ENCODE measurements at places on chromosomes 6 and 20.

DNA sequence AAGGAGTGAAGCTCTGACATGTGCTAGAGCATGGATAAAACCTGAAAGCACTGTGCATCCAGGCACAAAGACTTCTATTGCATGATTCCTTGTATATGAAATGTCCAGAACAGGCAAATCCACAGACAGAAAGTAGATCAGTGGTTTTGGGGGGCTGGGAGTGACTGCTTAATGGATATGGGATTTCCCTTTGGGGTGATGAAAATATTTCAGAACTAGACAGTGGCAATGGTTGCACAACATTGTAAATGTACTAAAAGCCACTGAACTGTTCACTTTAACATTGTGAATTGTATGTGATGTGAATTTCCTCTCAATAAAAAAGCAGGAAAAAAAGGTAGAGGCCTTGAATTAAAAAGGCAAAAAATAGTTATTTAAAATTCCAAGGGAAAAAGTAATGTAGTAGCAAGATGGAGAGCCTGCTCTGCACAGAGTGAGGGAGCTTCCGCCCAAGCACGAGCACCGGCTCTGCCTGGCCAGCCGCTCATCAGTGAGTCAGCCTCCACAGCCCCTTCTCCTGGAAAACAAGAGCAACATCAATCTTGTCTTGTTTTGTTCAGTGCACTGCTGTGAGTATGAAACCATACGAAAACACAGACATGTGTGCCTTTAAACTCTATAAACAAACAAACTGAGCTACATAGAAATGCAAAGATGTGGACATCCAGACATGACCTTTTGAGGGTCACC lies 74.6 kb upstream of the THBS2 start:
- DNase-seq = no peak

- DNase-seq = no peak
These were observed 14.9 kb upstream of the SLC22A23 start for GRCh38 chr6:3471711-3472110.

- no peak for DNase-seq
These were observed 63.7 kb upstream of the SULF2 start for GRCh38 chr20:47849006-47849405.

- peak; percentile 82 for DNase-seq
These were observed 29.2 kb downstream of the C6orf58 start for GRCh38 chr6:127606131-127606562.

DNA sequence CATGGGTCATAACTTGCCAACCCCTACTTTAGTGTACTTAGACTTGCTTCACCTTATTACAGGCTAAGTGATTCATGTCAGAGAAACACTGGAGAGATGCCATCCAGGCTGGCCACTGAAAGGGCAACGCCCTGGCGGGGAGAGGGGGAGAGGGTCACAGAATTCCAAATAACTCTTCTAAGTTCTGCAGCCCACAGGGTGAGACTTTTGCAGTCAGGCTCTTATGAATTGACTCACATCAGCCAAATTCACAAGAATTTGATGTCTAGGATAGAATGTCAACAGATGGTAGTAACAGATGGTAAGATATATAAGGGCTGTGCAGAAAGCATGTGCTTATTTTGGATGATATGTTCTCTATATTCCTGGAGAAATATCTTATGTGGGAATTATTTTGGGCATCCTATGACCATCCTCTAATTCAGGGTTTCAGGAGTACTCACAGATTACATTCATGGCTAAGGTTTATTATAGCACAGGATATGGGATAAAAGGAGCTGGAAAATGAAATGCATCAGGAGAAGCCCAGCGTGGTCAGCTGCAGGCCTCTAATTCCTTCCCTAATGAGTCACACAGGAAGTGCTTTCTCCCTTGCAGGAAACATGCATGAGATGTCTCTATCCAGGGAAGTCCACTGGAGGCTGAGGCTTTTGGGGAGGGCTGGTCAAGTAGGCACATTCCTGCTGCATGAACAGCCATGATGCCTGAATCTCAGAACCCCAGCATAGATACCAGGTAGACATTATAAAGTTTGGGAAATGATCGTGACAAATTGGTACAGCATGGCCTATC lies 58.7 kb upstream of the RIN2 start:
- peak; percentile 89 for DNase-seq

GRCh38 chr6:33160728-33161344 lies 31.4 kb downstream of the COL11A2 start:
- no peak for DNase-seq

GRCh38 chr6:21753241-21754108 lies 159.9 kb downstream of the SOX4 start:
- no peak for DNase-seq

- no peak for DNase-seq
These were observed 52.3 kb downstream of the RNGTT start for GRCh38 chr6:88910922-88911778.

- DNase-seq = no peak
These were observed 1028.6 kb upstream of the CITED2 start for GRCh38 chr6:140403020-140403419.

DNA sequence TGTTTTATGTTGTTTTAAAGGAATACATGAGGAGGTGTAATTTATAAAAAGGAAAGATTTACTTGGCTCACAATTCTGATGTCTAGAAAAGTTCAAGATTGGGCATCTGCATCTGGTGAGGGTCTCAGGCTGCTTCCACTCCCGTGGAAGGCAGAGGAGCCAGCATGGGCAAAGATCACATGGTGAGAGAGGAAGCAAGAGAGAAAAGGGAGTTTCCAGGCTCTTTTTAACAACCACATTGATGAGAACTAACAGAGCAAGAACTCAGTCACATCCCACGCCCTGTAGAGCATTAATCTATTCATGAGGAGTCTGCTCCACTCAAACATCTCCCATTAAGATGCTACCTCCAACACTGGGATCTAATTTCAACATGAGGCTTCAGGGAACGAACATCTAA lies 1666.3 kb downstream of the HACE1 start:
- DNase-seq = no peak

GRCh38 chr6:134720353-134721059 lies 229.4 kb downstream of the ALDH8A1 start:
- DNase-seq = no peak

DNA sequence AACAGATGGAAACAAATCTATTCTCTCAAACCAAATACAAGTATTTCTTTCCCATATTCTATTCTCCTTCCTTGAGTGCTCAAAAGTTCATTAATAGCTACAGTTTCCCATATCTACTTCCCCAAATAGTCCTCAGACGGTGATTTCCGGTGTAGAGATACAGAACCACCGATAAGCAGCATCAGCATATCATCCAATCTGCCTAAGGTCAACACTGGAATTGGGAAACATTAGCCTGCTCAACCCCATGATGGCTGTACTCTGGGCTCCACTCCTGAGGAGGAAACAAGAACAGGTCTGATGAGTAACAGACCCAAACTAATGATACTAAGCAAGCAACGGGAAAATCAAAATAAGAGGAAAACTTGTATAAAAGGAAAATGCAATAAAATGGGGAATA lies 115.6 kb downstream of the EPB41L2 start:
- DNase-seq = no peak

GRCh38 chr6:33521489-33522091 lies 58.5 kb downstream of the BAK1 start:
- no peak for DNase-seq

DNA sequence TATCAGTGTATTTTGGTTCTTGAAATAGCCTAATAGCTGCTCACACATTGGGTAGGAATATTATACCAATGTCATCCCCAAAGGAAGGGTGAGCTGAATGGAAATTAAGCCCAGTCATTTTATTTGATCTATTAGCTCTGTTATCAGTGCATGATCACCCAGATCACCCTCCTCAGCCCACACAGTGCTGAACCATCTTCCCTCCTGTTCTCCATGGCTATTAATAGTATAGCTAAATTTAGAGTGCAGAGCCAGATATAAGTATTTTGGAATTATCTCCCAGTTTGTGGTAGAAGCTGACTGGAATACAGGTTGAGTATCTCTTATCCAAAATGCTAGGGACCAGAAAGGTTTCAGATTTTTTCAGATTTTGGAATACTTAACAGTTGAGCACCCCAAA lies 45.4 kb downstream of the KCTD20 start:
- DNase-seq = no peak

DNA sequence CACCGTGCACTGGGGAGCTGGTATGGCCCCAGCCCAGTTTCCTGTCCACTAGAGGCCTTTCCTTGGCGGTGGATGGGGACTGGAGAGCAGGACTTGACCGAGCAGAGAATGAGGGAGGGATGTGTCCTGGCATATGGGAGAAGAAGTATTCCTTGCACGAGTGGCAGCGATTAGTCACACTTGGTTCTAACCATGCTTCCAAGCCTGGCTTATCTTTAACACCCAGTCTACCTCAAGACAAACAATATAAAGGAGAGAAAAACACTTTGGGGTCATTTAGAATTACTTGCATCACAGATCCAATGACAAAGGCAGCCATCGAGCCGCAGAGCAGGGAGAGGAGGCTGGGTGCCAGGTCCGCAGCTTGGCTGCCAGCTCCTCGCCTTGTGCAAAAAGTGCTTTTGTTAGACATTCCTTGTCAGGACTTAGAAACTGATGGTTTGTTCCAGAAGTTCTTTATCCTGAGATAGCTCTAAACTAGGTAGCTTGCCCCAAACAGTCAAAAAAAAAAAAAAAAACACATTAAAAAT lies 214.9 kb upstream of the GMDS start:
- DNase-seq = no peak

DNA sequence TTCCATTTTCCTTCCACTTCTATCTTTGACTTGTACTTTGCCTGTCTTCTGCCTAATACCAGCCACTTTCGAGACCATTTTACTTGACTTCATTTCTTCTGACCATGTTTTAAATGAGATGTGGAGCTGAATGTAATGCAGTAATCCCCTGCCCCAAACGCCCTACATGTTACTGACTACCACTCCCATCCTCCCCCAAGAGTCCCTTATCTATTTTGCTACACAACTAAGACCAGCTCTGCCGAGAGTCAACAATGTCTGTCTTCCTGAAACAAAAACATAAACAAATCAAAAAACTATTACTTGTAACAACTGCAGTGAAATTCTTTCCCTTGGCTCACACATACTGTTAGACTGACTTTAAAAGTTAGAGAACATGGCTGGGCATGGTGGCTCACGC lies 27.1 kb upstream of the KIAA1586 start:
- DNase-seq = no peak

GRCh38 chr20:5789827-5790226 lies 39.6 kb downstream of the SHLD1 start:
- DNase-seq = no peak

- DNase-seq = no peak
These were observed 259.1 kb upstream of the FERMT1 start for GRCh38 chr20:6381887-6382286.

- DNase-seq = no peak
These were observed 7.0 kb downstream of the ADTRP start for GRCh38 chr6:11771473-11772048.

- DNase-seq = no peak
These were observed 89.7 kb upstream of the GCM1 start for GRCh38 chr6:53238311-53238710.

- no peak for DNase-seq
These were observed 481.9 kb downstream of the C6orf118 start for GRCh38 chr6:164827537-164827936.

GRCh38 chr6:96657344-96657743 lies 94.4 kb downstream of the FHL5 start:
- no peak for DNase-seq

GRCh38 chr20:56816349-56816748 lies 187.2 kb downstream of the TFAP2C start:
- DNase-seq = no peak

- DNase-seq = no peak
These were observed 241.0 kb downstream of the QKI start for GRCh38 chr6:163655217-163656121.

- DNase-seq = no peak
These were observed 4.6 kb downstream of the SLC17A2 start for GRCh38 chr6:25925876-25926275.

DNA sequence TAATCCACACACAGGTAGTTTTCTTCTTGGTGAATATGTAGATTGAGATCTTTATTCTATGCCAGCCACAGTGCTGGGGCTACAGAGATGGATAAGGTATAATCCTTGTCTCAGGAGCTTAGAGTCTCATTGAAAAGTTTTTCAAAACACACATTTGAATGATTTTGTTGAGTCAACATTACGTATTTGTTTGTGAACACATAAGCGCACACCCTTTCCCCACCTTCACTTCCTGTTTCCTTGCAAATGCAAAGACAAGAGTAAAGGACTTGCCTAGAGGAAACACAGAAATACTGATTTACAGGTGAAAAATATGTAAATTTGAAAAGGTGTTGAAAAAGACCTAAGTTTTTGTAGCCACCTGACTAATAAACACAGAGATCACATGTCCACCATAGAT lies 27.8 kb downstream of the VAPB start:
- DNase-seq = no peak

GRCh38 chr6:116797585-116797984 lies 31.3 kb downstream of the GPRC6A start:
- no peak for DNase-seq

GRCh38 chr20:48375804-48376203 lies 452.0 kb downstream of the PREX1 start:
- DNase-seq = no peak

GRCh38 chr6:89843070-89843469 lies 13.4 kb downstream of the CASP8AP2 start:
- no peak for DNase-seq

- peak; percentile 51 for DNase-seq
These were observed 1.2 kb upstream of the MAFB start for GRCh38 chr20:40689943-40690835.

DNA sequence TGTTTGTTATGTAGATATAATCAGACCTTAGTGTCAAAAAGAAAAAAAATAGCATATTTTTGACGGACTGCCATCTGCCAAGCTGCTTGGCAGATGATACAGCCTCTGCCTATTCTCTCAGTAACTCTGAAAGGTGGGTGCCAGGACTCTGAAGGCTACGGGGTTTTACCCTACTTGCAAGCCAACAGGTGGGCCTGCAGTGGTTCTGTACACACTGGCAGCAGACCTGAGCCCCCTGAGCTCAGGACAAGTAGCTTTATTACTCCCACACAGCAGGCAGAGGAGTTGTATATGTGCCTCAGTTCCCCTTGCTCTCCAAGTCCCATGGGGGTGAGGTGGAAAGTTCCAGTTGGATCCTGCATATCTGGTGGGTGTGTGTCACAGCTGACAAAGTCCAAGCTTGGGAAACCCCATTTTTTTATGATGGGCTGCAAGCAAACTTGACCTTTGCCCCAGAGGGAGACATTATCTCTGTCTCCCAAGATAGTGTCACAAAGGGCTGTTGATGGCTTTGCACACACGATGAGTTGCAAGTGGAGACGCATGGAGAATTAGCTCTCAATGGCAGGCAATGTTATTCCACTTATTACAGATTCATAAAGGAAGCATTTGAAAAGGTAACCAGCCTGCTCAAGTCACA lies 20.5 kb upstream of the AFDN start:
- DNase-seq = peak; percentile 42

DNA sequence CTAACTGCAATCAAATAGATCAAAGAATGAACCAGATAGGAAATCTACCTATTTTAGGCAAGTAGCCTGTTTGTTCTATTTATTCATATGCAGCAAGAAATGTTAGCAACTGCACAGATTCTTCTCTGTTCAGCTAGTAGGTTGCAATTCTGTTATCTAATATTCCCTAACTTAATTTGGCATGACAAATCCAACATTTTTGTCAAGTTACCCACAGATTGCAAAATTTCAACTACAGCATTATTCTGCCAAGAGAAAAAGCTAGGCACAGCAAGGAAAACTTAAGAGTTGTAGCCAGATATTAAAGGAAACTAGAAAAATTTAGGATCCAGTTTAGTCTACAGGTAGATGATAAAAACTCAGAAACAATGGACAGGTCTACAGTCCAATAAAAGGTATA lies 104.4 kb upstream of the SYNCRIP start:
- DNase-seq = no peak

Measured in NCI-H1694 treated with DMSO at 0.1 percent for 48 hours (cell line).